ENCODE measurements at places on chromosomes 11 and 22.

- H3K27ac ChIP-seq, result no peak overlapping the region
- H3K27me3 ChIP-seq, result no peaks in the 10 kb centered on the region
- H3K4me3 ChIP-seq, result no peak overlapping the region
Observed at GRCh38 chr11:88631497-88631896, 294.0 kb upstream of the CTSC start.

GRCh38 chr11:67419325-67420049 is 4.0 kb downstream of the CARNS1 start:
- peaks cover 3% of the 10 kb centered on the region for H3K4me1 ChIP-seq
- no peaks in the 10 kb centered on the region for H3K36me3 ChIP-seq
- no peak overlapping the region for H3K4me3 ChIP-seq

DNA sequence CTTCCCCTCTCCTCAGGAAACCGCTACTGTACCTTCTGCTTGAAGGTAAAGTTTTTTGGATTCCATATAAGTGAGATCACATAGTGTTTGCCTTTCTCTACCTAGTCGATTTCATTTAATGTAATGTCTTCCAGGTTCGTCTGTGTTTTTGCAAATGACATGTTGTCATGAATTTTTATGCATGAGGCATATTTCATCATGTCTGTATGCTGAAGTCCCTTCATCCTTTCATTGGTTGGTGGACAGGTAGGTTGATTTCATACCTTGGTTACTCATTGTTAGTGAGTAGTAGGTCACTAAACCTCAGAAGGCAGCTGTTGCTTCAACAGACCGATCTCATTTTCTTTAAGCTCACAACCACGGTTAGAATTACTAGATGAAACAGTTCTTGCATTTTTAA is 60.3 kb downstream of the LRRC74B start:
- H3K36me3 ChIP-seq, result no peaks in the 10 kb centered on the region
- H3K4me1 ChIP-seq, result peaks cover 20% of the 10 kb centered on the region
- DNase-seq, result no peak

- H3K27ac ChIP-seq, result no peak overlapping the region
- DNase-seq, result peak; percentile 89
- H3K4me1 ChIP-seq, result peaks cover 7% of the 10 kb centered on the region
- no peak overlapping the region for H3K4me3 ChIP-seq
- peaks cover 4% of the 10 kb centered on the region for H3K27me3 ChIP-seq
Observed at GRCh38 chr11:128632141-128632791, 44.9 kb upstream of the ETS1 start.

DNA sequence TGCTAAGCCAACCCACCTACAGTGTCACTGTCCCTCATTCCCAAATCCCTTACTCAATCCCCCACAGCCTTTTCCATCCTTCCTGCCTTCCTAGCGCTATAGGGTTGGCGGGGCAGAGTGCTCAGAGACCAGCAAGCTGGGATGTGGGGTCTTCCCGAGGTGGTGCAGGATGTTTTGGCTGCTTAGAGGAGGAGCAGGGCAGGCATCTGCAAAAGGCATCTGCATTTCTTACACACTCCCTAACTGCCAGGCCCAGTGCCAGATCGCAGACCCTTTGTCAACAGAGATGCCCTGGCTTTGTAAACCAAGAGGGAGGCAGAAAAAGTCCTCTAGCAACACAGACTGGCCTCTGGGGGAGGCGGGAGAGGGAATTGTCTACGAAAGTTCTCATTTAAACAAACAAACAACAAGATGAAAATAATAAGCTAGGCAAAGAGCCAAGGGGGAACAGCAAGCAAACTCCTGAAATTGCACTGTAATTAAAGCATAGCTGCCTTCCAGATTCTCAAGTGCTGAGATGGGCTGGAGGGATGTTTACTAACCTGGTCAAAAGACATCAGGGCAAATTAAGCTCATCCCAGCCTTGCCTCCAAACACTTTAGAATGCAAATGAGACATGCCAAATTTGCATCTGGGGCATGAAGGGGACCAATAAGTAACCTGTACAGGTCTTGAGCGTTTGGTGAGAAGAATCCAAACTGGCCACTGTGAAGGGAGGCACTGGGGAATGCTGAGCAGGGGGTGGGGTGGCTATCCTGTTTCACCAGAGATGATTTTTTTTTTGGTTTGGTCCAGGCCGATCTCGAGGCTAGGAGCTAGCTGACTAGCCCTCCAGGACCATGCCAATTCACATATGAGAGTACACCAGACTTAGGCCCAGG is 38.1 kb upstream of the ADA2 start:
- no peaks in the 10 kb centered on the region for H3K4me1 ChIP-seq
- H3K4me3 ChIP-seq, result no peak overlapping the region
- peak; percentile 55 for DNase-seq
- H3K36me3 ChIP-seq, result no peaks in the 10 kb centered on the region

DNA sequence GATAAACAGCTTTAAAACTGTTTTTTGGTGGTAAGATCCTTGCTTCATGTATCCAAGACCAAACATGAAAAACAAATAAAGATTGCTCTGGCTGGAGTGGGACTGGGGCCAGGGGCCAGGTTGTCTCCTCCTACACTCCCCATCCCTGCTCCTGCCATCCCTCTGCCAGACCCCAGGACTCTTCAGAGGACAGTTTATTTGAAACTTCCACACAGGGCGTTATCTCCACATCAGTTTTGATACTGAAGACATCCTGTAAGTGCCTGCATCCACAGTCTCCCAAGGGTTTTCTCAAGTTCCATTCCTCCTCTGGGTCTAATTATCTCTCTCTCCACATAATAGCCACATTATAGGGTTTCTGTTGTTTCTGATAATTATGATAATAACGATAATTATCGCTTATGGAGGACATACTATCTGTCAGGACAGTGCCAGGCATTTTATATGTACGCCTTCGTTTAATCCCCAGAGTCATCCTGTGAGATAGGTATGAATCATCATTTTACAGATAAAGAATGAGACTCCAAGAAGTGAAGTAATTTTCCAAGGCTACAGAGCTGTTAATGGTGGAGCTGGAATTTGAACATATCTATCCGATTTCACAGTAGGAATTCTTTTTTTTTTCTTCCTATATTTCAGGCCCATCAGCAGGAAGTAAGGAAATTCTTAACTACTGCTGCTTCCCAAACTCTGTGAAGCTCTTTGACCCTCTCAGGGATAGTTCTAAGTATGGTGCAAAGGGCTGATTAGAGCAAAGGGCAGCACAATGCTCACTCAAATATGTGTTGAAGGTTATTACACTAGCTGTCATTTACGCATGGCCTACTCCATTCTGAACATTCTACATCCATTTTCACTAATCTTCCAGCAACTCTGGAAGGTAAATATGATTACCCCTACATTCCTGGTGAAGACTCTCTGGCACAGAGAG is 488.0 kb upstream of the CCDC90B start:
- no peaks in the 10 kb centered on the region for H3K4me1 ChIP-seq
- no peak for DNase-seq
- no peaks in the 10 kb centered on the region for H3K36me3 ChIP-seq

DNA sequence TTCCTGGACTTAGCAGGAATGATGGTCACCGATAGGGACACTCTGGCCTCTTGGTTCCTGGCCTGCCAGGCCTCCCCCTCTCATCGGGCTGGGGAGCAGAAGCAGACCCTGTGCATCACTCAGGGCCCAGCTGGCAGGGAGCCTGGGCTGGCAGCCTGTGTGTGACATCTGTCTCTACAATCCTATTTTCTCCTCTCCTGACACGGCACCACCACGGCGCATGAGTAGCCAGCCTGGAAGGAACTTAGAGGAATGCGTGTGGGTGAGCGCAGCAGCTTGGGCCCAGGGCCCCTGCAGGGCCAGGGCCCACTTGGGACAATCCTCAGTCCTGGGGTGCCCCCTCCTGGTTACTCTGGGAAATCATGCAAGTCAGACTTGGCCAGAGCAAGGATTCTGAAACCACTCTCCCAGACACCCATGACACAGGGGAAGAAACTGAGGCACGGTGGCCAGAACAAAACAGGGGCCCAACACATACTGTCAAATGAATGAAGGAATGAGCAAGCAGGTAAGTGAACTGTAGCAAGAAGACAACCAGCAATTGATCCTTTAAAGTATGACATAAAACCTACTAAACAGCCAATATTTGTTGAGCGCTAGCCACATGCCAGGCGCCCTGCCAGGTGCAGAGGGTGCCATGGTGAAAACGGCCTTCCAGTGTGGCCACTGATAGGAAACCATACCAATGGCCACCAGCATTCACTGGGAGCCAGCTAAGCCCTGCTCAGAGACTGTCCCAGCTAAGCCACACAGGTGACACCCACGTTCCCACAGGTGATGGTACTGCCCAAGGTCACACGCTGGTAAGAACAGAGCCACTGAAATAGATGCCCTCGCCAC is 13.3 kb downstream of the RSPH14 start:
- DNase-seq, result peak; percentile 97
- no peaks in the 10 kb centered on the region for H3K4me1 ChIP-seq
- H3K4me3 ChIP-seq, result no peak overlapping the region
- H3K36me3 ChIP-seq, result no peaks in the 10 kb centered on the region
- no peak overlapping the region for H3K27ac ChIP-seq

DNA sequence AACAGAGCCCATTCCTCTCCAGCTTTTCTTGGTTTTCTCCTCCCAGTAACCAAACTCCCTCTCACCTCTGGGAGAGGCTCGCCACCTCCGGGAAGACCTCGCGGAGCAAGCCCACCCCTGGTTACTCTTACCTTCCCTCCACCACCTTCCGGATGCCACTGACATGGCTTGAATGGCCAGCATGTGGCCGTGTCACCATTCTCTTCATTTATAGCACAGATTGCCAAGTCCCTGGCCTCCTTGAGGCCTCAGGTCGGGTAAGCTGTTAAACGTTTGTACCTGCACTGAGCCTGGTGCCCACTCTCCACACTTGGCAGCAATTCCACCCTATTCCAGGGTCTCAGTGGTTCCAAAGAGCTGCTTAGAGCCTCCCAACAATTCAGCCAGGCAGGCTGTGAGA is 8.0 kb upstream of the FXYD2 start:
- no peak overlapping the region for H3K27ac ChIP-seq
- peaks cover 11% of the 10 kb centered on the region for H3K27me3 ChIP-seq
- no peak overlapping the region for H3K4me3 ChIP-seq

DNA sequence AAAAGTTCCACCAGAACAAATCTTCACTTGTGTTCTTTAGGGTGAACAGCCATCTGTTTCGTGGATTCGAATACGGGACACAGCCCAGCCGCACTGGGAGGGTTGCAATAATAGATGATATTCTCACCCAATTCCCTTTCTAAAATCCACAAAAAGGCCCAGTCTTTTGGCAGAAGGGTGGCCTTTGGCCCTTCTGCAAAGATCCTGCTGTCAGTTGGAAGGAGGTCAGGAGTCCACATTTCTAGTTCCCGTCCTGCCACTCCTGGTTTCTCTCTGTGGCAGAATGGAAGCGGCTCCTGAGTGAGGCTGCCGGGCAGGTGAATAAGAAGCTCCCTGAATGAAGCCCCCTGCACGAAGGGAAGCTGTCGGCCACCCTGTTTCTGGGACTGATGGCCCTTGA is 11.2 kb upstream of the LINC01488 start:
- no peak overlapping the region for H3K27ac ChIP-seq
- peak; percentile 92 for DNase-seq
- no peaks in the 10 kb centered on the region for H3K36me3 ChIP-seq
- no peaks in the 10 kb centered on the region for H3K27me3 ChIP-seq

GRCh38 chr22:37254209-37254866 is 10.3 kb upstream of the RAC2 start:
- peaks cover 15% of the 10 kb centered on the region for H3K4me1 ChIP-seq
- DNase-seq, result peak; percentile 56
- no peak overlapping the region for H3K27ac ChIP-seq
- no peak overlapping the region for H3K4me3 ChIP-seq

- no peaks in the 10 kb centered on the region for H3K36me3 ChIP-seq
- no peaks in the 10 kb centered on the region for H3K4me1 ChIP-seq
Observed at GRCh38 chr11:132937016-132937415, 595.3 kb downstream of the OPCML start.

GRCh38 chr22:35870517-35871293 is 153.0 kb downstream of the APOL5 start:
- H3K27ac ChIP-seq, result no peak overlapping the region
- H3K4me3 ChIP-seq, result no peak overlapping the region
- no peaks in the 10 kb centered on the region for H3K27me3 ChIP-seq
- peaks cover 22% of the 10 kb centered on the region for H3K4me1 ChIP-seq
- no peaks in the 10 kb centered on the region for H3K36me3 ChIP-seq

- no peak overlapping the region for H3K4me3 ChIP-seq
- H3K27me3 ChIP-seq, result no peaks in the 10 kb centered on the region
- H3K36me3 ChIP-seq, result no peaks in the 10 kb centered on the region
- no peak for DNase-seq
Observed at GRCh38 chr11:88478136-88478815, 140.7 kb upstream of the CTSC start.

DNA sequence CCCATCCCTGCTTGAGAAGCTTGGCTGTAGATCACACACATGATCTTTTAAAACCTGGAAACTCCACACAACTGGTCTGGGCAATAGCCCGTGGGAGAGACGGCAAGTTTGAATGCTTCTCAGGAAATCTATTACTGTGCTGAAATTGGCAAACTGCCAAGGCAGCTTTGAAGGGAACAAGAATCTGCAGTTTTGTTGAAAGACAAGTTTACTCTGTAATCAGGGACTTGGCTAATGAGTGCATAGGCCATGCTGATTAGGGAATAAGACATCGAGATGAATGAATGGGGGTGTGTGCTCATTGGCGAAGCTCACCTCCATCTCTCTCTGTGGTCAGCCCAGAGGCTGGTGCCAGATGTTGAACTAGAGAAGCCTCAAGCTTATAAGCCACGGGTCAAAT is 218.8 kb downstream of the HIPK3 start:
- no peaks in the 10 kb centered on the region for H3K27me3 ChIP-seq
- H3K27ac ChIP-seq, result no peak overlapping the region
- H3K4me3 ChIP-seq, result no peak overlapping the region
- H3K4me1 ChIP-seq, result no peaks in the 10 kb centered on the region

- peaks cover 7% of the 10 kb centered on the region for H3K4me1 ChIP-seq
- no peaks in the 10 kb centered on the region for H3K36me3 ChIP-seq
- no peak overlapping the region for H3K4me3 ChIP-seq
Observed at GRCh38 chr11:32071811-32072210, 19.1 kb upstream of the RCN1 start.

DNA sequence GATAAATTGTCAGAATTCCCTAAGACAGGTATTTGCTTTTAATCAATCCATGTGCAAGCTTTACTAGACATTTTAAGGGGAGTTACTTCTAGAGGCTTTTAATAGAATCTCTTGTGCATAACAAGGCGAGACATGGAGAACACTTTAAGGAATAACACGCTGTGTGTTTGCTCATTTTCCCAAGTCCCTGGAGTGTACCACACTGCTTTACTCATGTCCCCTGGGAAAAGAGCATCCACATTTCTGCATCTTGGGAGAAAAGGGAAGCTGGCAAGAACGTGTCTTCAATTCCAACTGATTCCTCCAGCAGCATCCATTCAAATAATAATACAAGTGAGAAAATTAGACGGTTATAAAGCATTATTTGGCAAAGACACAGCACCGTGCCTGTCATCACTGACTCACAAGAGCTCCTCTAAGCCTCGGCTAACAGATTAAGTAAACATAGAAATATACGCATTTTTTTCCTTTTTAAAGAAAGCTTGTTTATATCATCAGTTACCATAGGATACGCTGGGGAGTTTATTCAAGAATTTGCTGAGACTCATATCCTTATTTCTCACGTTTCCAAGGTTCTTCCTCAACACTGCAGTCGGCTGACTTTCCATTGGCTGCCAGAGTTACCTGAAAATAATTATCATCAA is 121.5 kb downstream of the CD44 start:
- no peaks in the 10 kb centered on the region for H3K36me3 ChIP-seq
- H3K27ac ChIP-seq, result peak overlapping the region; percentile 70
- H3K4me1 ChIP-seq, result peaks cover 11% of the 10 kb centered on the region
- no peak overlapping the region for H3K4me3 ChIP-seq
- DNase-seq, result peak; percentile 87

All from osteoblast (primary cell).